Mesenchymal stem cell (in vitro differentiated cells and primary cell): ENCODE measurements at places on chromosomes 12 and 14.

- DNase-seq = peak; percentile 26
Observed at GRCh38 chr12:51714666-51715065, 123.6 kb downstream of the SCN8A start.

GRCh38 chr12:28191051-28192048, 1.1 kb downstream of the CCDC91 start:
- peak; percentile 55 for DNase-seq

DNA sequence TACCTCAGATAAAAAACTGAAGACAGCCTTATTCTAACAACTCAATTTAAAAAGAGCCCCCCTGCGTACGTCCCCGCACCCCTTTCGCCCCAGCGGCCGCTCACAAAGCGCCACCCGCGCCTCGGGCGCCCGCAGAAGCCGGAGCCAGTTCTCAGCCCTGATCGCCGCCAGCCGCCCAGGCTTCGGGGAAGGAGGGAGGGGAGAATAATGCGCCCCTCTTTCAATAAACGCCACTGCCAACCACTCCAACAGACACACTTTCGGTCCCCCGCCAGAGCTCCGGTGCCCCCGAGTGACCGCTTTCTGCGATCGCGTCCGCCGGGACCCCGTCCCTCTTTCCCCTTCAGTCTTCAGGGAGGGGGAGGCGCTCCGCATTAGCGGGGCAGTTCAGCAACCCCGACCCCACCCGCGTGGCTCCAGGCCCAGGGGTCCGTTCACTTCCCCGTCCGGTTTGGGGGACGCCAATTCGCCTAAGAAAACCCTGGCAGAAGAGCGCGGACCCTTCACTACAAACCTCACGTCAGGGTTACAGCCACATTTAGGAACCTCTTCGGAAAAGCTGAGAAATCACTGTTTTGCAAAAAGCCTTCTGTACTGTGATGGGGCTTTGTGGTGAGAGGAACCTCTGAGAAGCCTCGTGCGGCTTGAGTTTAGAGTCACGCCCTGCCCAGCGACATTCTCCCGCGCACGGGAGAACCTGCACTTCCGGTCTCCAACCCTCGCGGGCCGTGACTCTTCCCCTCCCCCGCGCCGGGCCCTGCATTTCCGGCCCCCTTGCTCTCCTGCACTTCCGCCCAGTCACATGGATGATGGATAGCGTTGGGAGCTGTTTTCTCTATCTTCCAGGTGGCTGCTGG, 18.7 kb downstream of the FOXG1 start:
- no peak for DNase-seq

DNA sequence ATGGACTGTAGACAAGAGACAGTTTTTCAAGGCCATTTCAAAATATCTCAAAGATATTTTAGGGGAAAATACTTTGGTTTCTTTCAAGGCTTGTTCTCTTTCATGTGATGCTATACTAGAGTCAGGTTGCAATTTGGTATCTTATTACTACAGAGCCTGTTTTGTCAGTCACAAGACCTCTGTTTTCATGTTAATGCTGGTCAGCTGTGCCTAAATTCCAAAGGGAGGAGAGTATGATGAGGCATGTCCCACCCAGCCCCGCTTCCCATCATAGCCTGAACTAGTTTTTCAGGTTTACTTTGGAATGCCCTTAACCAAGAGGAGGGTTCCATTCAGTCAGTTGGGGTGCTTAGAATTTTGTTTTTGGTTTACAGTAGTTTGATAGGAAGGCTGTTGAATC, 52.6 kb downstream of the GPHB5 start:
- DNase-seq = no peak

DNA sequence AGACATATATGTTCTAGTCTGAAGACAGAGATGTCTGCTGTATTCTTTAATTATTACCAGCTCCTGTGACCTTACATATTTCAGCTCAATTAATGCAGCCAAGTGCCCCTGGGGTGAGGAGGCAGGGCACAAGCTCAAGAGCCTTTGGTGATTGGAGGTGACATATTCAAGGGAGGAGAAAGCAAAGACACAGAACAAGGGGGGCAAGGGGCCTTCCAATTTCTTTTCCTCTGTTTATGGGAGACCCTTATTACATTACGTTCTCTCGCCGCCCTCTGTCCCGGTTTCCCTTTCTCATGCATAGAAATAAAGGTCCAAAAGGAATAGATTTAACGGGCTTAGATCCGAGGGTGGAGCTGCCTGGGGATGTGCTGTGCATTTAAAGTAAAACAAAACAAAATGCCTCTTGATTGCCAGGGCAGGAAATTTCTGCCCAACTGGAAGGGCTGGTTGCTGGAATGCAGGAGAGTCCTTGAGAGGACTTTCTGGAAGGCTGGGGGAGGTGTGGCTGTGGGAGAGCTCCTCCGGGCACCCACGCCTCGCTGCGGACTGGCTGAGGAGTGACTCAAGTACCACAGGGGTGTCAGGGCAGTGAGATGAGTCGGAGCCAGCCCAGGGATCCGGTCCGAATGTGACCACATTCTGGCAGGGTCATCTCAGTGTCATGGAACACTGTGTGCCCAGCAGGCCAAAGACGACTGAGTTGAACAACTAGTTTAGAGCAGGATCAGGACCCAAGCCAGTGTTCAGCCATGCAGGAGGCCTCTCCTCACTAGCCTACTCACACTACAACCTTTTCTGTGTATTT, 32.1 kb upstream of the GSG1 start:
- DNase-seq = peak; percentile 83

DNA sequence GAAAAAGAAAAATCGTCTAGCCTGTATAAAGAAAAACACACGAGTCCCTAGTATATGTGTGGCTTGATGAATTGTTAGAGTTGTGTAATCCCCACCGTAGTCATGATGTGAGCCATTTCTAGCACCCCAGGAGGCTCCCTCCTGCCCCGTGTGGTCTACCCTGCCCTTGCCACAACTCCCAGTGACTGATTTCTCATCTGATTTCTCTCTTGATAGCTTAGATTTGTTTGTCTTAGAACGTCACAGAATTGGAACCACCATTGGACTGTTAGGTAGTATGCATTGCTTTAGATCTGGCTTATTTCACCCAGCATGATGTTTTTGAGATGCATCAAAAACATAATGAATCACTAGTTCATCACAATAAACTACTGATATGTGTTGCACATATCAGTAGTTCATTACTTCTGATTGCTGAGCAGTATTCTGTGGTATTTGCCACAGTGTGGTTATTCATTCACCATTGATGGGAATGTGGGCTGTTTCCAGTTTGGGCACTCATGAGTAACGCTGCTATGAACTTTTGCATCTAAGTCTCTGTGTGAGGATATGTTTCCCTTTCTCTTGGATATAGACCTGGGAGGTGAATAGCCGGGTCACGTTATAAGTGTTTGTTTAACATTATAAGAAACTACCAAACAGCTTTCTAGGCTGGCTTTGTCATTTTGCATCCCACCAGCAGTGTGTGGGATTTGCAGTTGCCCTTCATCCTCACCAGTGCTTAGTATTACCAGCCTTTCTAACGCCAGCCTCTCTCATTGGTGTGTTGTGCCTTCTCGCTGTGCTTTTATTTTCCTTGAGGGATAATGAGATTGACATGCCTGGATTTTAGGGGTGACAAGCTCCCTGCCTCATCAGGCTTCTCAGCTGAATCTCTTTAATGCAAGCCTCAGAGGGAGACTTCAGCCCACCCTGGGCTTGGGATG, 31.9 kb upstream of the NCOR2 start:
- peak; percentile 36 for DNase-seq

- no peak for DNase-seq
Observed at GRCh38 chr14:98926801-98927200, 345.2 kb downstream of the BCL11B start.

DNA sequence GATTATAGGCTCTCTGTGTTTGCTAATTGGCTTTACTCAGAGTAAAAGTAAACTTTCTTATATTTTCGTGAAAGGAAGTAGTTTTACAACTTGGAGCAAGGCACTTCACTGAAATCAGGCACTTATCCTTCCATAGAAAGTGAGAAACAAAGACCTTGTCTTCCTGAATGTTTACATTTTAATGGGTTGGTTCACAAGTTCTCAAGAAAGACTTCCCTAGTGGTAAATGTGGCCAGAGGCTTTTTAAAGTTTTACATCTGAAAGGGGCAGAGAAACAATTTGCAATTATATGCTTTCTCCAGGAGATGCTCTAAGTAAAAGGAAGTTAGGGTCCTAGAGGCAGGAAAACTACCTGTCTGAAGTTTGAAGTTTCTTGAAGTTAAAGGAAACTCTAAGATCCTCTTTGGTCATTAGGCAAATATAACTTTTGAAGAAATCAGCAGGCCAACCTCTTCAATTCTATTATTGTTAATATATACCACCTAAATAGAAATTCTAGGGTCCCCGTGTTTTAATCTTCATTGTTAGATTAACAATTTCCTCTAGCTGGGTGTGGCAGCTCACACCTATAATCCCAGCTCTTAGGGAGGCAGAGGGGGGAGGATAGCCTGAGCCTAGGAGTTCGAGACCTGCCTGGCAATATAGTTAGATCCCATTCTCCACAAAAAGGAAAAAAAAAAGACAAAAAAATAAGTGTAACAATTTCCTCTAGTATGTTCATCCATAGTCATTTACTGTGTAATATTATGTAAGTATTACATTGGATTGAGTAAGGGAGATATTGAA, 644.9 kb upstream of the FOXG1 start:
- no peak for DNase-seq

GRCh38 chr12:65728848-65729793, 95.2 kb upstream of the HMGA2 start:
- DNase-seq = peak; percentile 46
